C1 segment of cervical spinal cord (tissue), 14 donors: ENCODE measurements at places on chromosomes 1 and 21.
A peak's percentile ranks its signal among the peaks of the same experiment; 100 is the strongest.

- DNase-seq, result peak; percentile 46
Measured at GRCh38 chr21:44304877-44305293, 5.0 kb downstream of the PFKL start.

- DNase-seq, result no peak
Measured at GRCh38 chr1:188715566-188715965, 1762.1 kb downstream of the BRINP3 start.

DNA sequence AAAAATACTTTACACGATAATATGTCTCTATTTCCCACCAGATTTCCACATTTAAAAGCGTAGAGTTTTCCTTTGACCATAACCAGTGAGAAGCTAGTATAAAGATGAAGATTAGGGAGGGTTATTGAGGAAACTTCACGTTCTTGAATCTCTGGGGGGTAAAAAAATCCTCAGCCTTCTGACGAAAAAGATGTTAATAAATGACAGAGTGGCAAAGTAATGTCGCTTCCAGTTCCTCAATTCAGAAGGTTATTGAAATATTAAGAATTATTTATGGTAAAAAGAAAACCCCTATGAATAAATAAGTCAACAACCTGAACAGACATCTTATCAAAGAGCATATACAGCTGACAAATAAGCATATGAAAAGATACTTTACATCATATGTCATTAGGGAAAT is 241.0 kb downstream of the GPATCH2 start:
- no peak for DNase-seq

DNA sequence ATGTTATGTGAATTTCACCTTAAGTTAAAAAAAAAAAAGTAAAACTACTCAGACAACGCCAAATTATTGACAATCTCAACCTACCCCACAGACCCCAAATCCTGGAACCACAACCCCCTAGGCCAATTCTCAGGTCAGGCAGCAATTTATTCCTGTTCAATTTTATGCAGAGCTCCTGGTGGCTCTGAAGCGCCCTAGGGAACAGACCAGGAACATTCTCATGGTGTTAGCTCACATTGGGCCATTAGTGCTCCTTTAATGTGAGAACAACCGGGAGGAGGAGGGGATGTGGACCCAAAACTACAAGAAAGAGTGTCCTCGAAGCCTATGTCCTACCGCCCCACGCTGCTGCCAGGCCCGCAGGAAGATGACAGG is 403 bp upstream of the PSEN2 start:
- DNase-seq, result no peak

- DNase-seq, result no peak
Measured at GRCh38 chr21:37076087-37076850, 3.2 kb downstream of the TTC3 start.

DNA sequence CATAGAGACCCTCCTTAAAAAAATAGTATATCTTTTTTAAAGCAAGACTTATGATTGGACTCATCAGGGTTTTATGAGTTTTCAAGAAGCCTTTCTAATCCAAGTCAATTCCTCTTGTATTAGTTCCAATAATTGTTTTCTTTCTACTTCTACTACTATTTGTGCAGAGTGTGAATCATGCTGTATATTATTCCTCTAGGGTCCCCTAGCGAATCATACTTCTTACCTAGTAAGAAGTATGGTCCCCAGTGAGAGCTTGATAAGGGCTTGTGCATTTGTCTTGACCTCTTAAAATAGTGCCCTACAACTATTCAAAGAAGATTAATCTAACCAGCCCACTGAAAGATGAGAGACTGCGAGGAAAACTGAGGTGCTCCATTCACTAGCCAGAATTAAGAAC is 715.7 kb upstream of the ZP4 start:
- no peak for DNase-seq

GRCh38 chr1:225253173-225253572 is 174.7 kb downstream of the LBR start:
- no peak for DNase-seq

- DNase-seq, result no peak
Measured at GRCh38 chr1:161082483-161082882, 6.9 kb downstream of the NECTIN4 start.

DNA sequence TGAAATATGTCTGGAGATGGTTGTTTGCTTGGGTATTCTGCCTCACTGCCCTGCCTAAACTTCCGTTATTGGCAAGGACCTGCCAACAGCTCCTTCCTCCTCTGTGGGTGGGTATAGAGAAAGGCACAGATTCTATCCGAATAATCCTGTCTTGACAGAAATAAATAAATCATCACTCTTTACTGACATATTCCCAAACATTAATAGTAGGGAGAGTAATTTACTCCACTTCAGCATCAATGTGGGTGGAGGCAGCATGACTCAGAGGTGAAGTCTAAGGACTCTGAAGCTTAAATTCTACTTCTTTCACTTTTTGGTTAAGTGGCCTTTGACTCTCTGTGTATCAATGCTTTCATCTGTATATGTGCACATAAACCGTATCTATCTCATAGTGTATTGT is 2.9 kb downstream of the CD84 start:
- DNase-seq, result no peak

DNA sequence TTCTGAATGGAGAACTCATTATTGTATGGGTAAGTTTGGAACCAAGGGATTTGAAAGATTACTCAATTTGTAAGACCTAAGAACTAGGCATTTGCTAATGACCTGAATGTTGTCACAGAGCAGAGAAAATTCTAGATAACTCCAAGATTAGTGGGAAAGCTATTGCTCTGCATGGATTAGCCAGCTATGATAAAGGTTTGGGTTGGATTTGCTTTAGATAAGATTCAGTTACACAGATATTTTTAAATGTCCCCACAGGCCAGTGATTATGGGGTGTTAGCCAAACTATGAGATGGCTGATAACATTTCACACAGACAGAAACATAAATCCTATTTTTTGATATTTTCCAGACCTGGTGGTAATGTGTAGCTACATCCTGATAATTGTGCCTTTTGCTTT is 88.2 kb downstream of the NTPCR start:
- no peak for DNase-seq

DNA sequence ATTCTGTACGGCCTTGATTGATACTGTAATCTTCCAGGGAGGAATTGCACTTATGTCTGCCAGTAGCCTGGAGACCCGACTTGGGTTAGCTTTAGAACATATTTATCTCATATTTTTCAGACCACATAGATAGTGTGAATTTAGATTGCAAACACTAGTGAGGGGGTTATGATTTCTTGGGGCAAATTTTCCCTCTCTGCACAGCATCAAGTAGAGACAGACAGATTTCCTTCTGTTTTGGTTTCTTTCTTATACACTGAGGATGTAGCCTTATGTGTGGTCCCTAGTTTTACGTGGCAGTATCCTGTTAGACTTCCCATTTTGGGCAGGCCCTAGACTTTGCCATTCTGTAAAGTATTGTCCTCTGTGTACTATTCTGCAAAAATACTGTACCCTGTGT is 29.0 kb downstream of the SOAT1 start:
- no peak for DNase-seq

GRCh38 chr1:216498277-216498676 is 75.0 kb upstream of the USH2A start:
- no peak for DNase-seq

DNA sequence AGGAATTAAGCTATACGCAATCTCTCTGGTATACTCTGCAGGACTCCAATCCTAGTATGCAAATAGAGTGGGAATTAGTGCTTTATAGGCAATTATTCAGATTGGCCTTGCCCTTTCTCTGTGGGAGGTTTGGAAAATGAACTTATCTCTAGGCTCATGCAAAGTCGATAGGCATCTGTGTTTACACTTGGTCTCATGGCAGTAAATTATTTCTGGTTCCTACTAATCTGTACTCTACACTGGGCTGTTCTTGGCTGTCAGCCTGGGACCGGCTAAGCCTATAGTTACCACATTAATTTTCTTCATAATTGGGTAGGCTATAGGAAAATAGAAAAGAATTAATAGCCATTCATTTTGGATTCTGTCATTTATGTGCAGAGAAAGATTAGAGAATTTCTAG is 544.6 kb downstream of the AMY1C start:
- DNase-seq, result no peak

- no peak for DNase-seq
Measured at GRCh38 chr1:151715726-151716404, 738 bp downstream of the CELF3 start.

GRCh38 chr1:230392920-230393521 is 33.1 kb downstream of the PGBD5 start:
- DNase-seq, result no peak

DNA sequence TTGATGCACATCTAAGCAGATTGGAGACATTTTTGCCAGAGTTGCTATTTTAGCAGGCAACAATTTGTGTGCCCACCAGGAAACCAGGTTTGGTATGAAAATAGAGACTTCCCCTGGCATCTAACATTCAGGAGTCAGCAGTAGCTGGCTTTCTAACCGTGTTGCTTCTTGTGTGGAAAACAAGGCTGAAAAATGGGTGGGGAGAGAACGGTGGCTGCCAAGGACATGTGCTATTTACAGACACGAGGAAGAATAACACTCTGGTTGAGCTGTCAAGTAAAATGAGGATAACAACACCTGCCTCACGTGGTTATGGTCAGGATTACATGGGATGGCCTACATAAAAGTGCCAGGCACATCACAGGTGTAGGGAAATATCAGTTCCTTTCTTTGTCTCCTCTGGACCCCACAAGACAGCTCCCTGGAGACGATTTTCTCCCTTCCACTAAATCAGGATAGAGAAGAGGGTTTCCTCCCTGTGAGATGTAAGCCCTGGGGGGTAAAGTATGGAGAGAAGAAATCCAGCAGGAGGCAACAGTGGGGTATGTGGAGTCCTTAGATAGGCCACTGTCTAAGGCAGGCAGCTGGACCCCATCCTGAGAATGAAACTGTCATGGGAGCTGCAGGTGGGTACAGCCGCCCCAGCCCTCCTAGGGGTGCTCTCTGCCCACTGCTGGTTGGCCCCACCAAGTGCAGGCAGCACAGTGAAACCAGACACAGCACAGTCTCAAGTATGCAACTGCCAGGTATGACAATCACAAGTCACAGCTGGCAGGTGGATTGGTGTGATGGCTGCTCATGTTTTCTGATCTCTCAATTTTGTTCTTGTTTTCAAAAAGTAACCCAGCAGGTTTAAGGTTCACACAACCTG is 80.3 kb downstream of the TENT5C start:
- DNase-seq, result no peak

- DNase-seq, result no peak
Measured at GRCh38 chr1:78184460-78185072, 138.8 kb downstream of the GIPC2 start.

DNA sequence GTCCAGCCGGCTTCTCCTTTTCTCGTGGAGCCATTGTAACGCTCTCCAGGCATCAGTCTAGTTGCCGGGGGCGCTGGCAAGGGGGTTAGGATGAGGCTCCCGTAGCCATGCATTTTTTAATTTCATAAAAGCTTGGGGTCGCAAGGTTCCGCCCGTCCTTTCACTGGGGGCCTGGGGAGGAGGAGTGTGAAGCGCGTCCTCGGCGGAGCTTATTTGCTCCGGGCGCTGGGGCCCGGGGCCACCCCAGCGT is 1.6 kb downstream of the ADGRL2 start:
- DNase-seq, result no peak

DNA sequence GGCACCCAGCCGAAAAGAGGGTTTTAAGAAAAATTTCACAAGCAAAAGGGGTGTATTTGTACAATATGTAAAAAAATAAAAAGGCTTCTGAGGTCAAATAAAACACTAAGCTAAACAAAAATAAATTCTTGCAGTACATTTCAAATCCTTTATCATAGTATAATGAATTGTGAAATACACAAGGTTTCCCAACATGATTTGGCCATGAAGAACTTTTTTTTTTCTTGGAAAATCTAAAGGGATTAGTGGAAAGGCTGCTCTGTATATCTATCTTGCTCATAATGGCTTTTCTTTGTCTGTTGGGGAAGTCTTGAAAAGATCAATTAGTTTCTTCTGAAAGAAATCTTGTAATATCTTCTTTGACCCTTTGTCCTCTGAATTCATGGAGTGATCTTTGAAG is 593.4 kb downstream of the PLPP3 start:
- DNase-seq, result no peak

- no peak for DNase-seq
Measured at GRCh38 chr21:32308696-32309095, 10.0 kb downstream of the MRAP start.

- DNase-seq, result peak; percentile 85
Measured at GRCh38 chr1:154846565-154847442, 23.3 kb downstream of the KCNN3 start.

DNA sequence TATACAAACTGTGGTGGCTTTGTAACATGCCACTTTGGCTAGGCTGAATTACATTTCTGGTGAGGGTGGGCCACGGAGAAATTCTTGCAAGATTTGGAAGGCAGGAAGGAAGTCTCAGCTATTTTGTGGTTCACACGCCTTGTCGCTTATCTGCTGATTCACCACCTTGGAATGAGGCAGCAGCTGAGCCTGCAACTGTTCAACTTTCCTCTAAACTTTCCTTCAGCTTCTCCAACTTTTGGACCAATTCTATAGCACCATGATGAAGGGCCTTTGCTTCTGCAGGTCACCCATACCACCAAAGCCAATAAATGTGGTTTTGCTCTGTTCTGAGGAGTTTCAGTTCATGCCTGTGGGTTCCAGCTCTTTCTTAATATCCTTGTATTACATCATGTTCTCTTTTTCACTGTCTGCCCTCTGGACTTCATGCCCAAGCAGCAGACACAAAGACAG is 337.6 kb upstream of the SNX7 start:
- no peak for DNase-seq

GRCh38 chr1:36657826-36658225 is 175.1 kb upstream of the CSF3R start:
- no peak for DNase-seq

GRCh38 chr1:46020010-46020409 is 112.4 kb downstream of the PIK3R3 start:
- no peak for DNase-seq
